Stimulated activated CD4-positive, alpha-beta T cell treated with anti-CD3 and anti-CD28 coated beads, Interleukin-12 subunit alpha, Interleukin-12 subunit beta, amount 100 ng/mL, for 24 hours (primary cell): ENCODE measurements at places on chromosomes 6 and 20.

DNA sequence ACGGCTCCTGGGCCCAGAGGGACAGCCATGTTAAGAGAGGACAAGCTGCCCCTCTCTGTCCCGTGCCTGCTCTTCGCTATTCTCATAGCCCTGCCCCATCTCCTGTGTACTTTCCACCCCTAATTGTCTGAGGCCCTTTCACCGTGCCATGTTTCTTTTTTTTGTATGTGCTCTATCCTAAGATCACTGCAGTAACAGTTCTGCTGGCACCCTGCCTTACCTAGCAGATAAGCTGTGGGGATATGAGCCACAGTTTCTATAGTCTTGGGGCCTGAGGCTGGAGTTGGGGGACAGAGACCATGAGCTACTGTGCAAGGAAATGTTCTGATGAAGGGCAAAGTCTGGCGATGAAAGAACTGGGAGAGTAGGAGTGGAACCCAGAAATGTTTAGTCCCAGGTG, 269.5 kb upstream of the CITED2 start:
- no peak for DNase-seq

GRCh38 chr6:124974771-124975377, 12.6 kb downstream of the RNF217 start:
- DNase-seq: no peak

DNA sequence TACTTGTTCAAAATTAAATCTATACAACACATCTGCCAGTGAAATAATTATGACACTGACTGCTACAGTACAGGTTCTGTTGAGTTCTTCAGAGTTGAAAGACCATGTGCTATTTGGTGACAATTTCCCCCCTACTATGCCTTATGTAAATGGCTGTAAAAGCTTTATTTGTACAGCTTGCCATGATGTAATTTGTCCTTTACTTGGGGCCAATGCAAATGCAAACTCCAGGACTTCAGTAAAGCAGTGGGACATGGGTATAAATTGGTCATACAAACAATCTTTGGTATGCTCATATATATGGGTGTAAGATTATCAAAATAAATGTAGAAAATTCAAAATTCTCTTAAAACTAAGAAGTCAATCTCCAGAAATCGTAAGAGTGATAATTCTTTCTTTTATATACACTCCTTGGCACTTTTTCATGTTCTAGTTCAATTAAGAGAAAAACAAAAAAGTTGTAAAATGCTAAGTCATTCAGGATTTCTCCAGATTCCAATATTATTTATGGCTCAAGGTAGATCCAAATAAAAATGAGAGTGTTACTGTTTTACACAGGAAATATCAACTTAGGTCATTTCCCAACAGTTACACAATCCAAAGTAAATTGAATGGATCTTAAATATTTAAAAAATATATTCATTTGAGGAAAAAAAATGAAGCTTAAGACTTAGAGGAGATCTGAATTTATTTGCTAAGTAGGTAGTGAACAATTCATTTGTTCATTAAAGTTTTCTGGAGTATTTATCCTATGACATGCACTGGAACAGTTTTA, 1310.5 kb upstream of the CITED2 start:
- no peak for DNase-seq

- no peak for DNase-seq
Measured at GRCh38 chr20:59752704-59753460, 148.5 kb downstream of the PHACTR3 start.

DNA sequence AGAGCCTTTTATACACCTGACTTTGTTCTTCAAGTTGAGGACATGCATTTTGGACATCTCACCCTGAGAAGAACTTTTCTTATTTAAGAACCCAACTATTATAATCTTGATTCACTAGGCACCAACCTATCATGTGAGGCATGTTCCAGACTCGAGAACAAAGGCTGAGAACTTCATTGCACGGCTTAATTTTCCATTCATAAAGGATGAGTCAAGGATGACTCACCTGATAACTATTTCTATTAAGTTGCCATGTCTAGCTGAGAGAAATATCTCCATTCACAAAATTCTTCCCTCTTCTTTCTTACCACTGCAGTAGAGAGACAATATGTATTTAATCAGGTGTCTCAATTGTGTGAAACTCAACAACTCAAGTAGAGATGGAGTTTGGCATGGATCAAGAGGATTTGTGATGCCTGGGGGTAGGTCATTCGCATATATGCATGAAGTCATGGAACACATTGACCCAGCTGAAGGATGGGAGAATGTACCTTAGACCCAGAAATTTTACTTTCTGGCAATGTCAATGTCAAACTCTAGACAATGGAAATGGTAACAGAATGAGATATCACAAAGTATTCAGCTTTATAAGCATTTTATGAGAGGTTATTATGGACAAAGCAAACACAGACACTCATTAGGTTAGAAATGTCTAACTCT, 208.7 kb upstream of the PRND start:
- DNase-seq: no peak

- no peak for DNase-seq
Measured at GRCh38 chr6:79404677-79405076, 132.6 kb downstream of the LCA5 start.

DNA sequence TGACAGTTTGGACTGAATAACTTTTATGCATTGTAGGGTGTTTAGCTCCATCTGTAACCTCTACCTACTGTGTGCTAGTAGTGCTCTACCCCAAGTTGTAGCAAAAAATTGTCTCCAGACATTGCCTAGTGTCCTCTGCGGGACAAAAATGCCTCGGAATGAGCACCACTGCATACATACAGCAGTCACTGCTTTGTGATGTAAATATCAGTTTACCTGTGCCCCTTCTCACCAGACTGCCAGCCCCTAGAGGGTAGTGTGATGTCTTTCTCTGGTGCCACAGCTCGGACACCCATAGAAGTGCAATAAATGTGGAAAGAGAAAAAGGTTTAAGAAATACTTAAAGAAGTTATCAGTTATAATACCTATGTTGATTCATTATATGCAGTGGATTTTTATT, 25.1 kb downstream of the TMEM200A start:
- no peak for DNase-seq
